Amygdala (tissue), 56 donors: ENCODE measurements at places on chromosomes 16 and 17.

DNA sequence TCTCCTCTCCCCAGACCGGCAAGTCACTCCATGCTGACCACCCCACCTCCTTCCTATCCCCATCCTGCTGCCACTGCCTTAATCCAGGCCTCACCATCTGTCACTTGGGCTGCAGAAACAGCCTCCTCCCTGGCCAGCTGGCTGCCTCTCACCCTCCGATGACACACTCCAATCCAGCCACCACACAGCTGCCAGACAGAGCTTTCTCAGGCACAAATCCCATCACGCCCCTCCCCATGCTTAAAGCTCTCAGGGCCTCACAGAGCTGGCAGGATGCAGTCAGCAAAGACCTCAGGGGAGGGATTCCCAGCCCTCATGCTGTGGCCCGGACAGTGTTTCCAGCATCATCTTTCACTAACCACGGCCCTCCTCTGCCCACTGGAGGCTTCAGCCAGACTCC is 13.7 kb downstream of the CAMKK1 start:
- DNase-seq = no peak

DNA sequence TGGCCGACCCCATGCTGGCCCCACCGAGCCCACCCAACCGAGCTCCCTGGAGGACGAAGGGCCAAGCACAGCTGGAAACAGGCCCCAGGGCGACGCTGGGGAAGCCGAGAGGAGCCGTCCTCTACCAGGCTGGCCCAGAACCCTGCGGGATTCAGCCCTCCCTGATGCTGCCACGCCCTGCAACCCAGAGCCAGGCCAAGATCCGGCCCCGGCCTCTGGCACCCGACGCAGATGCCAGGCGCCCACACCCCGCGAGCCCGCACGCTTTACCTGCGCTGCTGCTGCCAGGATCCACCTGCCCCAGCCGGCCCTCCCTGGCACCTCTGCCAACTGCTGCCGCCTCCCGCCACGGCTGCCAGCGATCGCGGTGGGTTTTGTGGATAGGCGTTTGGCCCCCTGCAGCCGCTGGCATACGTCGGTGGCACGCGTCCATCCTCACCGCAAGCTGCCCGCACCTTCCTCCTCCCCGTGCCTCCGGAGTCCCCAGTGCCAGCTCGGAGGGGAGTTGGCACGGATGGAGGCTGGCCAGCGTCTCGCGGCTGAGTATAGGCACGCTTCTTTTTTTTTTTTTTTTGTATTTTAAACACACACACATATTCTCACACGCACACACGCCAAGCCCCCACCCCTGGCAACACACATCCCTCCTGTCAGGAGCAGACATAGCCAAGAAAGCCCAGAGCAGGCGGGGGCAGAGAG is 41.3 kb upstream of the ACSF3 start:
- no peak for DNase-seq

DNA sequence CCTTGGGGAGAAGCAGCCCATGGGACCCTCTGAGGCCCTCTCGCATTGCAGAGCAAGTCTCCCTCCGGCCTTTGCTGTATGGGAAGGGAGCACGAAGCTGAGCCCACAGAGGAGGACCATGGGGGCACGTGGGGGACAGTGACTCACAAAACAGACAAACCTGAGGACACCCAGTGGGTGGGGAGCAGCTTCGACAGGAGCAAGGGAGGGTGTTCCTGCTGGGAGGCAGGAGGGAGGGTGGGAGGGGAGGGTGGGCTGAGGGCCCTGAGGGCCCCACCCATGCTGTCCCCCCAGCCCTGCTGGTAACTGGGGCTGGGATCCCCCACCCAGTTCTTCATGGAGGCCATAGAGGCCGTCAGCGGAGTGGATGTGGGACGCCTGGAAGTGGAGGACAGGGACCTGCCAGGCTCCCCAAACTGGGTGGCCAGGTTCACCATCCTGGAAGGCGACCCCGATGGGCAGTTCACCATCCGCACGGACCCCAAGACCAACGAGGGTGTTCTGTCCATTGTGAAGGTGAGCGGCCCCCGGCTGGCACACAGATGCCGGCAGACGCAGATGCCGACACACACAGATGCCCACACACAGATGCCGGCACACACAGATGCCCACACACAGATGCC is 12.5 kb downstream of the SLC22A31 start:
- DNase-seq = no peak

DNA sequence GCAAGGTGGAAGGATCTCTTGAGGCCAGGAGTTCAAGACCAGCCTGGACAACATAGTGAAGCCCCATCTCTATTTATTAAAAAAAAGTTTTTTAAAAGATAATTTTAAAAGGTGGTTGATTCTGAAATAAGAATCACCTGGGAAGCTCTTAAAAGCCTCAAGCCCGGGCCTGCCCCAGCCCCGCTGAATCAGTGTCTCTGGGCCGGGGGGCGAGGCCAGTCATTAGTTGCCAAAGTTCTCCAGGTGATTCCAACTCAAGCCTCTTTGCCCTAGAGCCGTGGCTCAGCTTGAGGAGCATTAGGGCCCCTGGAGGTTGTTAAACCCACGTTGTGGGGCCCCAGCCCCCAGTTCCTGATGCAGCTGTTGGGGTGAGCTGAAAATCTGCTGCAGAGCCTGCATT is 24.6 kb downstream of the JPH3 start:
- no peak for DNase-seq

GRCh38 chr16:73399997-73400396 is 352.1 kb upstream of the ZFHX3 start:
- DNase-seq = no peak

DNA sequence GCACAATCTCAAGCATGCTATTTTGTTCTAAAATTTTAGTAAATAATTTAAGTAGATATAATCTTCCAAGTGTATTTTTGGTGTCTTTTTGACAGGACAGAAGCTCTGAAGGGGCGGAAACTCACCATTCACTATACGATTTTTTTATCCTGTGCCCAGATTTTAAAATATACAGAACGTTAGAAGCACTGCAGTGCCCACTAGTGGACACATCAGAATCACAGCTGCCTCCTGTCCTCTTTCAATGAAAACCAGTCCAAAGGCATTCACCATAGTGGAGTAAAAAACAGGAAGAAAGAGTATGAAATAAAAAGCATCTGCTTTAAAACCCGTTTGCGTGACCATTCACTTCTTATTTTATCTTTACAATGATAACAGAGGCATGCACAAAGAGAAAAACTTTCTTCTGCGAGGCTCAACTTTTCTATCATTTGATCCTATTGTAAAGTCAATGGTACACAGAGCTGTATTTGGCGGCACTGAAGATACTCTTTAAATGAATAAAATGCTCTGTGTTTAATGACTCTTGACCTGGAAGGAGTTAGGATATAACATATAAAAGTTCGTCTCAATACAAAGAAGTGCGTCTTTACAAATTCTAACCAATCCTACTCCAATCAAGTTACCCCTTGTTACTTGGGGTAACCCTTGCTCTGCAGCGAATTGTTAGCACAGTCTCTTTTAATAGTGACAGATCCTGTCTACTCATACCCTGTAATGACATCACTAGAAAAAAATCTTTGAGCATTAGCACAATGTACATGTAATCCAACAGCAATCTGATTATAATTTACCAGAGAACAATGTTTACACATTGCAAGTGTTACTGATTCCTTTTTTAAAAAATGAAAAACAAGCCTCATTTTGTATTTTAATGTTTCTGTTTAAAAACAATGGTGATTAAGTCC is 339.8 kb upstream of the PSMD7 start:
- DNase-seq = no peak

DNA sequence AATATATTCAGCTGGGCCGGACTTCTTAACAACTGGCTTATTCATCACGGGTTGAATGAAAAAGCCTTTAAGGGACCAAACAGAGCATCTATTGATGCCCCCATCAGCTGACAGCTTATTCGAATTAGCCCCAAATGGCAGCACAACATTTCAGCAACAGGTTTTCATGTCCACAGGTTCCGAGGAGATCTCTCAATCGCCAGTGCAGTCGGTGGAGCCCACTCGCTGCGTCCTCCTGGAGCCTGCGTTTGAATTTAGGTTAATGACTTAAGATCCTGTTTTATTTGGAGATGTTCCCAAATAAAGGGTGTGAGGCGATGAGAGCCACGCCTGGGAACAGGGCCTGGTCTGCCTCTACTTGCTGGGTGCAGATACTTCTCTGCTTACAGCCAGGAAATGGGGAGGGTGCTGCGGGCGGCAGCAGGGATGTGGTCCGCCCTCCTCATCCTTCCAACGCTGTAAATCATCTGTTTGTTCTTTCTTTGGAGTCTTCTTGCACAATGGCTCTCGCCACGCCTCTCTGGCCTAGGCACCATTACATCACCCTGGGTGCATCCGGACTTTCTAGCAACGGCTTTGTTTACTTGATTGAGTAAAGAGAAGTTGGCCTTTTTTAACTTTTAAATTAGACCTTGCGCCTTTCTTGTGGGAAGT is 22.6 kb downstream of the NDE1 start:
- peak; percentile 77 for DNase-seq

- DNase-seq = no peak
These were observed 20.6 kb downstream of the ZCCHC14 start for GRCh38 chr16:87472142-87472778.

- DNase-seq = no peak
These were observed 344.6 kb downstream of the SOX9 start for GRCh38 chr17:72465191-72466024.

GRCh38 chr16:8375232-8375587 is 215.1 kb downstream of the TMEM114 start:
- DNase-seq = no peak

GRCh38 chr16:75106351-75107274 is 10.0 kb downstream of the LDHD start:
- no peak for DNase-seq

DNA sequence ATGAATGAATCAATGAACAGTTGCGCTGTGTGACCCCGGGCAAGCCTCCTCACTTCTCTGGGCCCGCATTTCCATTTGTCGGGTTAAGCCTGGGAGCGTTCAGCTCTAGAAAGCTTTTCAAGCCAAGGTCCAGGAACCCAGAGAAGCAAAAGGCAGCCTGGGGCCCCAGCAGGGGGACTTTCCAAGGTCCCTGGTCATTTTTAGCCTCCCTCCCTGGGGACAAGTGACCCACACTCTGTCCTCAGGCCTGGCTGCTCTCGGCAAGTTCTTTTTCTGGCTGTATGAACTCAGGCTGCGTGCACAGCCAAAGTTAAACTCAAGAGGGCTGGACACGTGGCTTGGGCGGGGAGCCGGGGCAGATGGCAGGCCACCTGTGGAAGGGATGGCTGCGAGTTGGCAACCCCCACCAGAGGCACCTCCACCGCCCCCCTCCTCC is 41.4 kb upstream of the CIBAR2 start:
- DNase-seq = no peak

DNA sequence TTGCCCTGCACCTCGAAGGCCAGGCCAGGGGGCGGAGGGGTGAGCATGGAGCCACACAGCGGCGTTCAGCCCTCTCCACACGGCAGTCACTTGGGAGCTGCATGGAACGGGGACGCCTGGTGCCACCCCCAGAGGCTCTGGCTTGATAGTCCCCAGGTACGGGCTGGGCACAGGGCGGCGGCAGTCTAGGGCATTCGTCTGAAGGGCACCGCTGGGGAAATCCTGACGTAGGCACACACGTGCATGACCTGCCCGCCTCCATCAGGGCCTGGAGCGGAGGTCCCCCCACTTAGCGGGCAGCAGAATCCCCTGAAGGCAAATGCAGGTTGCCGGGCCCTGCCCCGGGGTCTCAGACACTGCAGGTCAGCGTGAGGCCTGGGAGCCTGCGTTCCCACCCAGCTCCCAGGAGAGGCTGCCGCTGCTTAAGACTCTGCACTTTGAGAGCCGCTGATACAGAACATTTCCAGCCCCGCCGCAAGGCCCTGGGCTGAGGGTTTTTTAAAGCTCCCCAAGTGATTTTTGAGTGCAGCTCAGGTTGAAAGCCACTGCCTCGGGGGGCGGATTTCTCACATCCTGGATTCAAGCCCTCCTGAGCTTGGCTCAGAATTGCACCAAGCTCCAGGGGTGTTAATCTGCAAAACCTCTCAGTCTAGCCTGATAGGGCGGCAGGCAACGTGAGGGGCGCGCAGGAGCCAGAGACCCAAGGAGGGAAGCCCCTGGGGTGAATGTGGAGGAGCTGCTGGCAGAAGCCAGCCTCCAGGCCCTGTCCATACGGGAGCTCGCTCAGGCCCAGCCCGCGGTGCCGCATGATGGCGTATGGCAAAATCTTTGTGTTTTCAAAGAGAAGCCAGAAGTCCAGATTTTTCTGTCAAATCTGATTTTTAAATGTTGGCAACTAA is 182.3 kb upstream of the GSE1 start:
- DNase-seq = no peak

GRCh38 chr16:69157196-69157595 is 24.7 kb downstream of the UTP4 start:
- DNase-seq = no peak

DNA sequence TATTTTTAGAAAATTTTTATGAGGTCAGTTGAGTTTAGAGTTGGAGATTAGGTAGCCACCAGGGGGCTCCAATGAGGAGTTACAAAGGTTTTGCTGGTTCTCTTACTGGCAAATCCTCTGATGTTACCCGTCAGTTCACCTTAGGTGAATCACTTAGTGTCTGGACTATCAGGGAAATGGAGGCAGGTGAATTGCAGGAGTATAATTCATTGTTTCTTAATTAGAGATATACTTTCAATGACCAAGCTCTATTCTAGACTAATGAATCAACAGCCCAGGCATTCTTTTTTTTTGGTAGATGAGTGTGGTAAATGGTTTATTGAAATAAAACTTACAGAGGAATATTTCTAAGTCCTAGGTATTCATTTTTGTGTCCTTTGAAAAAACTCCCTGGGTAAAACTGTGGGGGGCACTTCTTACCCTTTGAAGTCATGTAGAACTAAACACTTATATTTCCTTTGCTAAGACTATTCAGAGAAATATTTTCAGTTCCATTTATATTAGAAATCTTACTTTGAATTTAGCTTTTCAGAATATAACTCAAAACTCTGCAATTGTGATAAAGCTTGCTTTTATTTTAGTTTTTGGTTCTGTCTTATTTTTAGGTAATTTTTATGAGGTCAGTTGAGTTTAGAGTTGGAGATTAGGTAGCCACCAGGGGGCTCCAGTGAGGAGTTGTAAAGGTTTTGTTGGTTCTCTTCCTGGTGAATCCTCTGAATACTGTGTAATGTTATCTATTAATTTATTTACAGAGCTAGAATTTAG is 17.7 kb downstream of the PSMD11 start:
- peak; percentile 31 for DNase-seq

DNA sequence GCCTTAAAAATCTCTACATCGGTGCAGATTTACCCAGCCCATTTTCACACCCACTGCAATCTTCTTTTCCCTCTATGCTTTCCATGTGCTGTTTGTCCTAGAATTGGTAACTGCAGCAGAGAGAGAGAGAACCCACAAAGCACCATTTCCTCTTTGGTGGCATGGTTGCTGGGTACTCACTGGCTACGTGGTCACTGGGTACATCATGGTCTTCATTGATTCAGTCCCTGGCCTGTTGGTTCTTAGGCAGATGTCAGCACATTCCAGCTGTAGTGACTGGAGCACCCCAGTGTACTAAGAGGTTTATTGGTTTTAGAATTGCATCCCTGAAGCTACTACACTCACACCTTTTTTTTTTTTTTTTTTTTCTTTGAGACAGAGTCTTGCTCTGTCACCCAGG is 156.1 kb upstream of the CACNG5 start:
- DNase-seq = no peak

GRCh38 chr17:64135000-64135399 is 5.1 kb upstream of the ERN1 start:
- DNase-seq = no peak
